Esophagus muscularis mucosa (tissue), 4 donors: ENCODE measurements at places on chromosomes 5 and 9.
A peak's percentile ranks its signal among the peaks of the same experiment; 100 is the strongest.

- DNase-seq: no peak
- H3K27ac ChIP-seq: no peak overlapping the region
- no peaks in the 10 kb centered on the region for H3K27me3 ChIP-seq
- H3K4me3 ChIP-seq: no peak overlapping the region
- peaks cover 24% of the 10 kb centered on the region for H3K4me1 ChIP-seq
Measured at GRCh38 chr9:114202849-114203248, 47.5 kb downstream of the COL27A1 start.

- no peaks in the 10 kb centered on the region for H3K27me3 ChIP-seq
- H3K36me3 ChIP-seq: no peaks in the 10 kb centered on the region
- peak; percentile 79 for DNase-seq
- H3K4me3 ChIP-seq: no peak overlapping the region
- peaks cover 10% of the 10 kb centered on the region for H3K4me1 ChIP-seq
- no peak overlapping the region for H3K27ac ChIP-seq
Measured at GRCh38 chr9:99576002-99576401, 245.7 kb upstream of the NR4A3 start.

- no peaks in the 10 kb centered on the region for H3K36me3 ChIP-seq
- H3K4me1 ChIP-seq: no peaks in the 10 kb centered on the region
- no peak for DNase-seq
- H3K27ac ChIP-seq: no peak overlapping the region
- H3K27me3 ChIP-seq: no peaks in the 10 kb centered on the region
Measured at GRCh38 chr5:18051953-18052352, 417.7 kb downstream of the TAF11L14 start.

GRCh38 chr5:170080786-170081445 lies 24.8 kb upstream of the FOXI1 start:
- H3K36me3 ChIP-seq: no peaks in the 10 kb centered on the region
- no peak overlapping the region for H3K27ac ChIP-seq
- H3K4me1 ChIP-seq: no peaks in the 10 kb centered on the region
- peaks cover 17% of the 10 kb centered on the region for H3K27me3 ChIP-seq

GRCh38 chr9:116267021-116267420 lies 113.4 kb downstream of the PAPPA start:
- no peaks in the 10 kb centered on the region for H3K4me1 ChIP-seq
- no peak overlapping the region for H3K4me3 ChIP-seq
- H3K27me3 ChIP-seq: no peaks in the 10 kb centered on the region
- no peaks in the 10 kb centered on the region for H3K36me3 ChIP-seq
- H3K27ac ChIP-seq: no peak overlapping the region

GRCh38 chr5:150408231-150408943 lies 4.3 kb downstream of the CD74 start:
- peaks cover 10% of the 10 kb centered on the region for H3K36me3 ChIP-seq
- peaks cover 36% of the 10 kb centered on the region for H3K4me1 ChIP-seq
- H3K27ac ChIP-seq: peak overlapping the region; percentile 75
- no peaks in the 10 kb centered on the region for H3K27me3 ChIP-seq
- H3K4me3 ChIP-seq: peak overlapping the region; percentile 28

GRCh38 chr9:112629671-112630485 lies 88.0 kb downstream of the INIP start:
- no peak for DNase-seq
- H3K27me3 ChIP-seq: no peaks in the 10 kb centered on the region
- no peaks in the 10 kb centered on the region for H3K4me1 ChIP-seq
- no peak overlapping the region for H3K4me3 ChIP-seq
- H3K27ac ChIP-seq: no peak overlapping the region

DNA sequence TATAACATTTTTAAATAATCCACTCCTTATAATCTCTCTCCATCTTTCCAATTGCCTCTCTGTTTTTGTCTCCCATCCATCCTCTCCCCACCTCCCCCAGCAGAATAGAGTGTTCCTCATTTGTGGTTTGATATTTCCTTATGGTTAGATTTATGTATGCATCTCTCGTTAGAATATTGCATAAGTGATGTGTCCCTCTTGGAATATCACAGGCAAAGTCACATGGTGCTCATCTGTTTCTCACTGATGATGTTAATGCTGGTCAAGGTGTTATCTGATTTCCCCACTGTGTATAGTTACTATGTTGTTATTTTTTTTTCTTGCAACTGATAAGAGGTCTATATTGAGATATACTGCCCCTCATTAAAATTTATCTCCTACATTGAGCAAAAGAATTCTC lies 3.1 kb upstream of the LRRC70 start:
- no peaks in the 10 kb centered on the region for H3K27me3 ChIP-seq
- no peaks in the 10 kb centered on the region for H3K4me1 ChIP-seq
- no peak for DNase-seq
- no peak overlapping the region for H3K4me3 ChIP-seq
- H3K27ac ChIP-seq: no peak overlapping the region

DNA sequence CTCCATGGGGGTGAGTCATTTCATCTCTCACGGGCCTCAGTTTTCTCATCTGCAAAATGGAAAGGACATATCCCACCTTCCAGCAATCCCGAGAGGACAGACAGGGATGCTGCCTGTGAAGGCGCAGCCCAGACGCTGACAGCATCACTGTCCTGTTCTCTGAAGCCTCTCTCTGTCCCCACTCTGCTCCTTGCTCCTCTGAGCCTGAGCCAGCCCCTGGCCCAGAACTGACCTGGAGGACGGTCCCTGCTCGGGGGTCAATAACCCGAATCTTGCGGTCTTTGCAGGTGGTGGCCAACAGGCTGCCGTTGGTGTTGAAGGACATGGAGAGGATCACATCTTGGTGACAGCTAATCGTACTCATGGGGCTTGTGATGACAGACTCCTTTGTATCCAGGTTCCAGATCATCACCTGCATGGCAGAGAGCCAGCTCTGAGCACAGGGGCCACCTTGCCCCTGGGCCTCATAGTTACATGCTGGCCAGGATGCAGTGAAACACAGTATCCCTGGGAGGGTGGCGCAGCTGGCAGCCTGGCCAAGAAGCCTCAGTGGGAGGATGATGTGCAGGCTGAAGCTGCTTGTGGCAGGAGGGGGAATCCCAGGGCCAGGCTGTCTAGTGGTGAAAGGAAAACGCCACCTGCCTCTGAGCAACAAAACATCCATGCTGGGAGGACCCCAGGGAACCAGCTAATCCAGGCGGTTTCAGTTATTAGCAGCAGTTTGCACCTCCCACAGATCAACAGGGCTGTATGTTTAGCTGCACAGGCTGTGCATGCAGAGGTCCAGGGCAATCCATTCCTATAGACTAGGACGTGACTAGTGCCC lies 14.0 kb upstream of the TRIM14 start:
- H3K4me1 ChIP-seq: no peaks in the 10 kb centered on the region
- H3K36me3 ChIP-seq: no peaks in the 10 kb centered on the region
